Gastrocnemius medialis (tissue), 4 donors: ENCODE measurements at places on chromosomes 3 and 15. TPM values are rescaled to one million over a fixed set of nuclear protein-coding genes. Genes with fewer than 3 reads are reported as not detected.
A peak's percentile ranks its signal among the peaks of the same experiment; 100 is the strongest.

DNA sequence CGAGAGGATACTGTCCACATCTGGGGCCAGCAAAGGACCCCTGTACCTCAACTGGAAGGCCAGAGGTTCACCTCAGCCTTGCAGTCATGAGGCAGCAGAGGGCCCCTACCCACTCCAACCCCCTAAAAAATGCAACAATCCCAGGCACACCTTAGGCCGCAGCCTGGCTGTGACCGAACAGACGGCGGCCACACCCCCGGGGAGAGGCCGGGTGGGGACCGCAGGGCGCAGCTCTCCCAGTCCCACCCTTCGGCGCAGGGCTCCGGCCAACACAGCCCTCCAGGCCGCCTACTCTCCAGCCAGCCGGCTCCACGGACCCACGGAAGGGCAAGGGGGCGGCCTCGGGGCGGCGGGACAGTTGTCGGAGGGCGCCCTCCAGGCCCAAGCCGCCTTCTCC lies 457 bp upstream of the DNAJA4 start:
- peaks cover 35% of the 10 kb centered on the region for H3K4me1 ChIP-seq
- peak overlapping the region; percentile 94 for H3K27ac ChIP-seq
- DNase-seq = no peak
- H3K36me3 ChIP-seq = no peaks in the 10 kb centered on the region

DNA sequence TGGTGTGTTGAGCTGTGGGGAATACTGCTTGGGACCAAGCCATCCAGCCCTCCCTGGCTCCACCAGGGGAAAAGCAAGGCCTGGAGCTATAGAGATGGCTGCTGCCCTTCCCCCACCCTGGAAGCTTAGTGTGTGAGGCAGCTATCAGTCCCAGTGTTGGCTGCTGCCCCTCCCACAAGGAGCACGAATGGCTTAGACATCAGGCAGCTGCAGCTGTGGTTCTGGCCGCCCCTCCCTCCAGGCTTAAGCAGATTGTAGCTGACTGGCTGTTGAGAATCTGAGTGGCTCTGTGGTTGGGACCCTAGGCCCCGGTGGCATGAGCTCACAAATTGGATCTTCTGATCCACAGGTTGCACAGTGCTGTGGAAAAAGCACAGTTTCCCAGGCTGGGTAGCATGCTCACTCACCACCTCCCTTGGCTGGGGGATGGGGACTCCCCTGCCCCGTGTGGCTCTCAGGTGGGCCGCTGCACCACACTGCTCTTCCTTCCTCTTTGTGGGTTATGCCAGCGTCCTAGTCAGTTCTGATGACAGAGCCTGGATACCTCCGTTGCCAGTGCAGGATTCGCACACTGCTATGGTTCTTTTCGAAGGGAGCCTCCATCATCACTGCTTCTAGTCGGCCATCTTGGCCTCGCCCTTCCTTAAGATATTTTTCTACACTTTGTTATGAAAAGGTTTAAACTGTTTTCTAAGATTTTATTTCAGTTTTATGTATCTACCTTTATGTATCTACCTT lies 21.2 kb upstream of the SUCNR1 start:
- DNase-seq = no peak
- no peak overlapping the region for H3K27ac ChIP-seq
- H3K4me3 ChIP-seq = no peak overlapping the region
- no peaks in the 10 kb centered on the region for H3K36me3 ChIP-seq

DNA sequence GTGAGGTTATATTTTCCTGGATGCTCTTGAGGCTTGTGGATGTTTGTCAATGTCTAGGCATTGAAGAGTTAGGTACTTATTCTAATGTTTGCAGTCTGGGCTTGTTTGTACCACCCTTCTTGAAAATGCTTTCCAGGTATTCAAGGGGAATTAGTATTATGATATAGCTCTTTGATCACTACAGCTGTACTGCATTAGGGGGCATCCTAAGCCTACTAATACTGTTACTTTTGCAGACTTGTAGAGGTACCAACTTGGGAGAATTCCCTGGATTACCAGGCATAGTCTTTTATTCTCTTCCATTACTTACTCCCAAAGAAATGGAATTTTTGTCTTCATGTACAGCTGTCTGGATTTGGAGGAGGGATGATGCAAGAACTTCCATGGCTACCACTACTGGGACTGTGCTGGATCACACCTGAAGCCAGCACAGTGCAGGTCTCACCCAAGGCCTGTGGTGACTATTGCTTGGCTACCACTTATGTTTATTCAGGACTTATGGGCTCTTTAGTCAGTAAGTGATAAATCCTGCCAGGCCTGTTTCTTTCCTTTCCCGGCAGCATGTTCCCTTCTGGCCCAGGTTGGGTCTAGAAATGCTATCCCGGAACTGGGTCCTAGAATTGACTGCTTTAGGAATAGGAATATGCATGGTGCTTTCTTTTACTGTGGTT lies 402.9 kb downstream of the IL20RB start:
- no peak for DNase-seq
- H3K4me3 ChIP-seq = no peak overlapping the region
- H3K27ac ChIP-seq = no peak overlapping the region
- H3K27me3 ChIP-seq = no peaks in the 10 kb centered on the region

DNA sequence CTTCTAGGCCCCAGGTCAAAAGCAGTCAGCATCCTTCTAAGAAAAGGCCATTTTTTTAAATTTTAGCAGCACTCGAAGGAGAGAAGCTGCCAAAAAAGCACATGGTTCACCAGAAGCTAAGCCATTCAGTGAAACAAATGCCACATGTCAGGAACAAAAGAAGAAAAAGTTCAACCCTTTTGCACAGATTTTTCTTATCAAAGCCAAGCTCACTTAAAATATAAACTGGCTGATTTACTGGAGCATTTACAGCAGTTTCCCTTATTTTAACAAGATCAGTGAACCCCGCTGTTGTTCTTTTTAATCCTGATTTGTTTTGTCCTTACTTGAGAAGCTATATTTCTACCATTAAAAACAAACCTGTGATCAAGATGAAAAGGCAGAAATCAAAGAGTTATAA lies 46.5 kb upstream of the SYNPR start:
- H3K4me3 ChIP-seq = no peak overlapping the region
- no peak overlapping the region for H3K27ac ChIP-seq
- H3K27me3 ChIP-seq = no peaks in the 10 kb centered on the region
- H3K36me3 ChIP-seq = no peaks in the 10 kb centered on the region
- H3K4me1 ChIP-seq = no peaks in the 10 kb centered on the region

DNA sequence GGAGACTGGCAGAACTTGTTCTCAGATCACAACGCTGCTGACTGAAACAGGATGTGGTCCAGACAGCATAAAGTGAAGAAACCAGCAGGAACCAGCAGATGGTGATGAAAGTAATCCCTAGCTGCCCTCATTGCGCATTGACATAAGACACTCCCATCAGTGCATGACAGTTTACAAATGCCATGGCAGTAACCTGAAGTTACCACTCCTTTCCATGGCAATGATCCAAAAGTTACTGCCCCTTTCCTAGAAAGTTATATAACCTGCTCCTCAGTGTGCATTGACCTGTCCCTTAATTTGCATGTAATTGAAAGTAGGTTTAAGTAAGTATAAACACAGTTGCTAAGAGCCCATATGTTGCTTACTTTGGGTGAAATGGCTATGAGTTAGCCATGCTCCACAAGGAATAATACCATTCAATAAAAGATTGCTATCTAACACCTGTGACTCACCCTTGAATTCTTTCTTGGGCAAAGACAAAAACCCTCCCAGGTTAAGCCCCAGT lies 149.1 kb upstream of the CD96 start:
- no peak for DNase-seq
- H3K36me3 ChIP-seq = no peaks in the 10 kb centered on the region
- H3K4me1 ChIP-seq = no peaks in the 10 kb centered on the region
- H3K27ac ChIP-seq = no peak overlapping the region

DNA sequence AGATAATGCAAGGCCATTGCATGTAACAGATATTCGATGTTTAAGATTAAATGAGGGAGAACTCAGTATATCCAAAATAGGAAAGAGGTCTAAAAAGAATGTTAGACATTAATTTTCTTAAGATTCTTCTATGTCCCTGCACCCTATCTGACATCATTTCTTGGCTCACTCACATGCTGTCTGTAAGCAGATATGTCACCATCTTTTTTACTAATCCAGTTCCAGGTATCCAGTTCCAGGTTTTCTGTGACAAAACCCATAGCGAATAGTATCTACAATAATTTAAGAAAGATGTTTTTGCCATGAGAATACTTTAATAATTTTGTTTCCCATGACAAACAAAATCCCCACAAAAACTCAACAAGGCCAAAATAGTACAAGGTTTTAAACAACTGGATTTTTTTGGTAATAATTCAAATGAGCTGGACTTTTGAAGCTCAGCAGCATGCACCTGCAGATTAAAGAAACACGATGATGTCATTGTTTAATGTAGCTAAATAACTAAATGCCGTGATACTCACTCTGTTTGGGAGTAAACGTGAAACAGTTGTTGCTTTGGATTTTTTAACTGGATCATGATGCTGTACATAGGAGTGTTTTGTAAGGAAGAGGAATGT lies 867.6 kb downstream of the EPHA3 start:
- DNase-seq = no peak
- no peaks in the 10 kb centered on the region for H3K27me3 ChIP-seq
- H3K27ac ChIP-seq = no peak overlapping the region
- no peak overlapping the region for H3K4me3 ChIP-seq
- H3K4me1 ChIP-seq = no peaks in the 10 kb centered on the region
- no peaks in the 10 kb centered on the region for H3K36me3 ChIP-seq

DNA sequence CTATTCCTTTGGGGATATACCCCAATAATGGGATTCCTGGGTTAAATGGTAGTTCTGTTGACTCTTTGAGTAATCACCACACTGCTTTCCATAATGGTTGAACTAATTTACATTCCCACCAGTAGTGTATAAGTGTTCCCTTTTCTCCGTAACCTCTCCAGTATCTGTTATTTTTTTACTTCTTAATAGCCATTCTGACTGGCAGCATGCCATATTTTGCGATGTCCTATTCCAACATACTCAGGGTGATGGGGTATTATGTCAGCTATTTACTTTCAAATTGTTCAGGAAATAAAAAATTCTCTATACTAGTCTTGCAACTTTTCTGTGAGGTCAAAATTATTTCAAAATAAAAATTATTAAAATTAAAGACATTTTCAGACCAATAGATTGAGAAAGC lies 9.1 kb upstream of the PARP14 start:
- H3K4me3 ChIP-seq = no peak overlapping the region
- no peaks in the 10 kb centered on the region for H3K27me3 ChIP-seq

DNA sequence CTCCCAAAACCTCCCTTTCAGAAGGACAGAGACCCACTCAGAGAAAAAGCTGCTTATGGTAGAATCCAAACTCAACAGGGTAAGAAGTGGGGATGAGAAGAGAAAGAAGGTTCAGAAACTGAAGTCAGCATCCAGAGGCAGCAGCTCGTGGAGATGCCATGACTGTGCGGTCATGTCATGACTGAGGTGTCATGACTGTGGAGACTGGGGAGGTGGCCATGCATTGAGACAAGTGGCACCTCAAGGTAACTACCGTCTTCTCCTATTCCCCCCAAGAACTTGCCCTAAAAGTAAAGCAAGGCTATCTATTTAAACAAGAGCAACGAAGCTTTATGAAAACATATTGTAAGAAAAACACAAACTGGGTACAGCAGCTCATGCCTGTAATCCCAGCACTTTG lies 15.1 kb downstream of the CHRNA3 start:
- no peak overlapping the region for H3K27ac ChIP-seq
- H3K27me3 ChIP-seq = no peaks in the 10 kb centered on the region
- H3K4me1 ChIP-seq = no peaks in the 10 kb centered on the region
- H3K4me3 ChIP-seq = no peak overlapping the region

DNA sequence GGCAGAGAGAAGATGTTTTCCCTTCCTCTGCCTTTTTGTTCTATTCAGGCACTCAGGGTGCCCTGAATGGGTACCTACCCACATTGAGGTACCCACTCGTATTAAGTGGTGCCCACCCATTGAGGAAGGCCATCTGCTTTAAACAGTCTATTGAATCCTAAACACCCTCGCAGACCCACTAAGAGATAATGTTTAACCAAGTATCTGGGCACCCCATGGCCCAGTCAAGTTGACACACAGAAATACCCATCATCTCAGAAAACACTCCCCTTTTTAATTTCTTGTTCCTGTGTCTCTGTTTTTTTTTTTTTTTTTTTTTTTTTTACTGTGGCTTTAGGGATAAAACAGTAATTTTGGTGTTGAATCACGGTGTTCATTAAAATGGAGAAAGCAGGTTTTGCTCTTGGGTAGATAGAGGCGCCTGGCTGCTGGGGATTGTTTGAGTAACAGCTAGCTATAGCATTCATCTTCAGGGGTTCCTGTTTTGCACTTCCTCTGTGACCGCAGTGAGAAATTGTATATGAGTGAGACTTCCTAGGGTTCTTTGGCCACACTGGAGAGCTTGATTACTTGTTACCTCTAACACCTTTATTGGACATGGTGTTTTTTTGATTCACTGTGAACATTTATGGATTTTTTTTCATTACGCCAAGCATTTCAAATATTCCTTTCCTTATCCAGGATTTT lies 259.1 kb downstream of the PTPRG start:
- peaks cover 15% of the 10 kb centered on the region for H3K4me1 ChIP-seq
- no peak for DNase-seq
- H3K36me3 ChIP-seq = no peaks in the 10 kb centered on the region
- H3K27me3 ChIP-seq = no peaks in the 10 kb centered on the region
- H3K4me3 ChIP-seq = no peak overlapping the region
- no peak overlapping the region for H3K27ac ChIP-seq

GRCh38 chr3:124985349-124985748 lies 50.8 kb upstream of the MUC13 start:
- H3K4me3 ChIP-seq = no peak overlapping the region
- peak; percentile 37 for DNase-seq
- H3K4me1 ChIP-seq = peaks cover 4% of the 10 kb centered on the region

DNA sequence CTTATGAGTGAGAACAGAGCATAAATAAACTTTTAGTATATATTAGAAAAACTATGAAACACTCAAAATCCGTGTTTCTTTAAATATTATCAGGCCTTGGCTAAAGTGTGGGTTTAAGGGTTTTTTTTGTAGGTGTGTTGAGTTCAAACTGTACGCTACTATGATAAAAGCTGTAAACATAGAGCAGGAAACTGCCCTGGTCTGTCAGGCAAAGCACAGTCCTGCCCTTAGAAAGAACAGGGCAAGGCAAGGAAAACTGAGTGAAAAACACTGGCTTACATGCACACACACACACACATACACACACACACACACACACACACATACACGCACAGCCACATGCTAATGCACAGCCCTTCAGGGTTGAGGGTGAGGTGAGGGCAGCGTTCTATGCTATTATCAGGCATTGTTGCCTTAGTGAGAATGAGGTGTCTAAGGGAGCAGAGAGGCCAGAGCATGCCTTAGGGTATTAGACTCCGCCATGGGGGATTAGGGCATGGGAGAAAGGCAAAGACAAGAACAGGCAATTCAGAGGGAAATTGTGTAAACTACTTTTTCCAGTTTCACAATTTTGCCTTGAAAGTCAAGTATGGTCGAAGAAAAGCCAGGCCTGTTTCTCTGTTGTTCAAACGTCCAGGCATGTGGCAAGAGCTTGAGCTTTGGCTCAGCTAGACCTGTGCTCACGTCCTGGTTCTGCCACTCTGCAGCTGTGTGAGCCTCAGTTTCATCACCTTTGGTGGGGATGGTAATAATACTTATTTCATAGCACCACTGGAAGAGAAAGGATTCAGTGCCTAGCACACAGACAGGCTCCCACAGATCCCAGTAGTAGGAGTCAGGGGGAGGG lies 36.3 kb upstream of the TPM1 start:
- H3K4me3 ChIP-seq = no peak overlapping the region
- no peak for DNase-seq
- H3K36me3 ChIP-seq = no peaks in the 10 kb centered on the region
- H3K4me1 ChIP-seq = peaks cover 3% of the 10 kb centered on the region
- no peaks in the 10 kb centered on the region for H3K27me3 ChIP-seq
- no peak overlapping the region for H3K27ac ChIP-seq

GRCh38 chr3:194079702-194080172 lies 56.2 kb upstream of the HES1 start:
- H3K27ac ChIP-seq = no peak overlapping the region
- peaks cover 8% of the 10 kb centered on the region for H3K4me1 ChIP-seq
- DNase-seq = no peak
- H3K4me3 ChIP-seq = no peak overlapping the region

Gene BCL2A1
- 3.8 TPM for total RNA-seq

Gene TLR9
- 0.07 TPM for total RNA-seq

Gene CHRNA7
- 0.65 TPM for total RNA-seq

Gene PCLAF
- total RNA-seq = 1.6 TPM
